A172 (cell line): ENCODE measurements at places on chromosomes 4 and X. TPM values are rescaled to one million over a fixed set of nuclear protein-coding genes. Genes with fewer than 3 reads are reported as not detected.

The SSX4B gene
- total RNA-seq: not detected in 2 replicates

- DNase-seq: peak; percentile 65
These were observed 88.7 kb upstream of the ELOVL6 start for GRCh38 chr4:110287130-110287529.

The MAP3K15 gene
- total RNA-seq: 0.86 and 1.4 TPM in 2 replicates

- DNase-seq: no peak
These were observed 86.4 kb downstream of the ANAPC10 start for GRCh38 chr4:145011636-145012035.

GRCh38 chr4:112109360-112110058, 35.7 kb upstream of the FAM241A start:
- peak; percentile 22 for DNase-seq

The TMSB15B gene
- total RNA-seq: 17.0 and 24.3 TPM in 2 replicates

GRCh38 chr4:15884666-15885065, 53.9 kb downstream of the FGFBP1 start:
- DNase-seq: peak; percentile 19

The TLR1 gene
- total RNA-seq: 0.60 and 4.6 TPM in 2 replicates

DNA sequence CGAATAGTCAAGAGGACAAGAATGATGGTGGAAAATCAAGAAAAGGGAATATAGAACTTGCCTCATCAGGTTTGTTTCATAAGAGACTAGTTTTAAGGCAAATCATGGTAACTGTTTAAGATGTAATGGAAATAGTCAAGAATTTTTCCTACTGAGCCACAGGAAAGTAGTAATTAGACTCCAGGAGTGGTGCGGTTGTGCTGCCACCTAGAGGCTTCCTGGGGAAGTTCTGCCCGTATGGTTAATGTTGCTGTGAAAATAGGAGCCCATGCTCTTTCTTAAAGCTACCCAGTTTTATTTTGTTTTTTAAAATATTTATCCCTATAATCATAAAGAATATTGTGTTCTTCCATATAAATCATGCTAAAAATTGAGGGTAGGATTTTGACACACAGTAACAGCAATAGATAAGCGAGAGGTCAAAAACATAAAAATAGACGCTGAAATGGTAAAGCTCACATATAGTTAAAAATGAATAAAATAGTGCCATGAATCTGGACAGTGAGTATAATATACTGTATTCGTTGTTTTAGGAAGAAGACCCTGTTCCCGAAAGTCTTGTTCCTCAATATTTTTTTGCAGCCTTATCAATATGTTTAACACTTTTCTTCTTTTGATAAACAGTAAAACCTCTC, 87.0 kb downstream of the PHOX2B start:
- DNase-seq: peak; percentile 70

DNA sequence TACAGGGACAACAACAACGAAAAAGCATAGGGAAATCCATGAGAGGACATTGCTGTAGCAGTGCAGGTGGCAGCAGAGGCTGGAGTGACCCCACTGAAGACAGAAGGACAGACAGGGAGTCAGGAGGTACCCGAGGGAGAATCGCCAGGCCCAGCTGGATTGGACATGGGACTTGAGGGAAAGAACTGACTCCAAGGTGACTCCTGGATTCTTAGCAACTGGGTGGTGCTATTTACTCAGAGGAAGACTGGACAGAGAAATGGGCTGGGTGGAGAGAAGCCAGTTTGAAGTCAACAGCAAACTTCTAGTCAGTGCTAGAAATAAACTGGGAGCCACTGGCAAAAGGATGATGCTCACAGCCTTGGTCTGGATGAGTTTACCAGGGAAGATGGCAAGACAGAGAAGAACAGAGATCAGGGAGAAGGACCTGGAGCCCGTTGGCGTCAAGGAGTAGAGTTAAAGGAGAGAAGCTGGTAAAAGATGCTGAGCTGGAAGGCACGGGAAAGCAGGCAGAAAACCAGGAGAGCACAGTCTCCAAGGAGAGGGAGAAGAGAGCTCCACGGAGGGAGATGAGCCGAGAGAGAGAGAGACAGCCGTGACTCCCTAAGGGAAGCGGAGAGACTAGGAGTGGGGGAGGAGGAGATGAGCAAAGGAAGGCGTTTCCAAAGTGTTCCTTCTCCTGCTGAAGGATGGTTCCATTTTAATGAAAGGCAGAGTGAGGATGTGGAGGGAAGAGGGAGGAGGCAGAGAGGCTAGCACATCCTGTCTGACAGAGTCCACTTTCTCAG, 119.4 kb downstream of the AFAP1 start:
- no peak for DNase-seq

GRCh38 chr4:87046121-87046551, 111.3 kb downstream of the AFF1 start:
- no peak for DNase-seq
